ENCODE measurements at places on chromosomes 2 and 18.
A peak's percentile ranks its signal among the peaks of the same experiment; 100 is the strongest.

GRCh38 chr2:164903204-164903603, 52.1 kb downstream of the SLC38A11 start:
- peak; percentile 93 for DNase-seq

GRCh38 chr18:63197246-63197869, 122.2 kb downstream of the BCL2 start:
- DNase-seq = no peak

DNA sequence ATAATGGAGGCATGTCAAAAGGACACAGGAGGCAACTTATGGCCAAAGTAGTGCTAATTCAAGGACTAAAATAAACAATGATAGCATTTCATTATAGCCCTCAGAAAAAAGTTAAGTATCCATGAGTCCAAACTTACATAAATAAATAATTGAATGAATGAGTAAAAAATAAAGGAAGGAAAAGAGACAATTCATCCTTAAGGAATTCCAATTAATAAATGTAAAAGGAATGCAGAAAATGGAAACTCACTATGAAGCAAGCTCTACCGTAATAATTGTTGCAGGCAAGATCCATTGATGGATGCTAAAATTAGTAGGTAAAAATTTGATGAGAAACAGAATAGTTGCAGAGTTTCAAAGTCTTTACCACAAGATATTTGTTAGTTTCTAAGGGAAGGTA, 88.2 kb upstream of the RAPGEF4 start:
- DNase-seq = peak; percentile 27

DNA sequence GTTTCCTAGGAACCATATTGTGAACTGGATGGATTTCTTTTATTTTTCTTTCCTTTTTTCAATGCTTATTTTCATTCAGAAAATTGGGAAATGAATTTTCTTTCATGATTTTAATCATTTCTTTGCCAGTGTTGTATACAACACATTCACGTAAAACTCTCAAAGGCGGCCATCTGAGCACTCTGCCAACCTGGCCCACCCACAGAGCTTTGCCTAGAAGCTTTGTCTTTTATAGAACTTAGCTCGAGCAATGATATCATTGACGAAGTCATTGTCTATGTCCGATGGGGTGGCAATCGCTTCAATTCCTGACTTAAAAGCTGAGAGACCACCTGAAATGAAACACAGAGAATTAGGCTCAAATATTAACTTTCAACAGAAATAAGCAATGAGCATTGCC, 13.3 kb downstream of the LYG2 start:
- DNase-seq = no peak

DNA sequence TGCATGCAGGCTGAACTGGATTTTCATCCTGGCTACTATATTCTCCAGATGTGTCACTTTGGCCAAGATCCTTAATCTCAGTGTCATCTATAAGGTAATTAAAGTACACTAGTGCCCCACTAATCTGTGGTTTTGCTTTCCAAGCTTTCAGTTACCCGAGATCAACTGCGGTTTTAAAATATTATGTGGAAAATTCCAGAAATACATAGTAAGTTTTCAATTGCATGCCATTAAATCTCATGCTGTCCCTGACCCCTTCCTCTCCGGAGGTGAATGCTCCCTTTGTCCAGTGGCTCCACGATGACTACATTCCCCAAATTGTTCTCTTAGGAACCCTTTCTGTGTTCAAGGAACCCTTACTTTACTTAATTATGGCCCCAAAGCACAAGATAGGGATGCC, 5.3 kb upstream of the TYMS start:
- no peak for DNase-seq

DNA sequence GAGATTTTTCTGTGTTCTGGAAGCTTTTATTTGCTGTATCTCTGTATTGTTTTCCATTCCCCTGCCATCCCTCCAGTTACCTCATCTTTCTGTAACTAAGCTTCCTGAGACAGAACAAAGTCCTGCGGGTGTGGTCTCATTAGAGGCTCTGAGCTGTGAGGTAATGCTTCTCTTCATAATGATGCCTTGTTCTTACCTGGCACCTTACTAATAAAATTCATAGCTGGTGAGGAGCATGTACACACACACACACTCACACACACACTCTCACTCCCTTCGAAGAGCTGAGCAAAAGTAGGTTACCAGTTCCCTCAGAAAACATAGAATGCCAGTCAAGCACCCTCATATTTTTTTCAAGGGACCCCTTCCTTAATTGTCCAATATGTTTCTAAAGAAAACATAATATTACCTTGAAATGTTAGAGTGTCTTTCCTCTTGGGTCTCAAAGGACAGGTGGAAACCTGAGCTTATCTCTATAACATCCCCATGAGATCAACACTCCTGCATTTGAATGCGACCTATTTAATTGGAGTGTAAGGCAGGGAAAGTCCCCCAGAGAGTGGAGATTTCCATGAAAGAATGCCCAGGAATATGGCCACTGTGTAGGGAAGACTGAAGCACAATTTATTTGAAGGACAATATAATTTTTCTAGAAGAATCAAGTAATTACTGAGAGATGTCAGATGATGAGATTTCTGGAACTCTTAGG, 161.6 kb upstream of the NCK2 start:
- DNase-seq = no peak

DNA sequence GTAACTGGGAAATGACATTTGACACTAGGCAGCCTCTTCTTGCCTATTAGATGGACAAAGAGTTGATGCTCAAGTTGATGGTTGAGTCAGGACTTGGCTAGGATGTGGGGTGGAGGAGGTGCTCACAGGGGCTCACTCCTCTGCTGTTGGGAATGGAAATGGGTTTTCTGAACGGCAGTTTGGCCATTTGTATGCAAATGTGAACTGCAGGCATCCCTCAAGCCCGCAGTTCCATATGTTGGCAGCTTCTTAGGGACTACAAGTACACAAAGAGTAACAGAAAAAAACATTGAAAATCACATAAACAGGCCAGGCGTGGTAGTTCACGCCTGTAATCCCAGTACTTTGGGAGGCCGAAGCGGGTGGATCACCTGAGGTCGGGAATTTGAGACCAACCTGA, 80.8 kb downstream of the INPP5D start:
- no peak for DNase-seq

- no peak for DNase-seq
Measured at GRCh38 chr2:151150331-151151320, 111.0 kb downstream of the RBM43 start.

DNA sequence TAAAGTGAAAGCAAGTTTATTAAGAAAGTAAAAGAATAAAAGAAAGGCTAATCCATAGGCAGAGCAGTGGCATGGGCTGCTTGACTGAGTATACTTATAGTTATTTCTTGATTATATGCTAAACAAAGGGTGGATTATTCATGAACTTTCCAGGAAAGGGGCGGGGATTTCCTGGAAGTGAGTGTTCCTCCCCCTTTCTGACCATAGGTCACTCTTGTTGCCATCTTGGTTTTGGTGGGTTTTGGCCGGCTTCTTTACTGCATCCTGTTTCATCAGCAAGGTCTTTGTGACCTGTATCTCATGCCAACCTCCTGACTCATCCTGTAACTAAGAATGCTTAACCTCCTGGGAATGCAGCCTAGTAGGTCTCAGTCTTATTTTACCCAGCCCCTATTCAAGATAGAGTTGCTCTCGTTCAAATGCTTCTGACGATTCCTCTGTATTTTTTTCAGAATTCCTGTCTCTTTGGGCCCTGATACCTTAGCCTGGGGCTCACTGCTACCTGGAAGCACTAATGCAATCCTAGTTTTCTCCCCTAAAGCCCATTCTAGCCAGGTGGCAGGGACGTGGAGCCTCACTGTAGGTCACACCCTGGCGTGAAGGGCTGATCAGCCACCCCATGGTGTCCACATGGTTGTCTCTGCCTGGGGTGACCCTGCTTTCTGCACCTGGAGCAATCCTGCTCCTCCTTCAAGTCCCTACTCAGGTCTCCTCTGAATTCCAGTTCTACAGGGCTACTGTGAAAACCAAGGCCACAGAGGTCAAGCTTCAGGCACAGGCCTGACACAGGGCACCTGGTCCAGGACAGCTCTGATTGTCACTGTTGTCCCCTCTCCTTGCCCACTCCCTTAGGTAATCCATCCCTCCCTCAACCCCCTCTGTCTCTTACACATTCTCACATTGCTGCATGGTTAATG, 6.0 kb upstream of the SLC35F6 start:
- DNase-seq = peak; percentile 98

- no peak for DNase-seq
Measured at GRCh38 chr2:1866402-1867111, 122.2 kb upstream of the PXDN start.

DNA sequence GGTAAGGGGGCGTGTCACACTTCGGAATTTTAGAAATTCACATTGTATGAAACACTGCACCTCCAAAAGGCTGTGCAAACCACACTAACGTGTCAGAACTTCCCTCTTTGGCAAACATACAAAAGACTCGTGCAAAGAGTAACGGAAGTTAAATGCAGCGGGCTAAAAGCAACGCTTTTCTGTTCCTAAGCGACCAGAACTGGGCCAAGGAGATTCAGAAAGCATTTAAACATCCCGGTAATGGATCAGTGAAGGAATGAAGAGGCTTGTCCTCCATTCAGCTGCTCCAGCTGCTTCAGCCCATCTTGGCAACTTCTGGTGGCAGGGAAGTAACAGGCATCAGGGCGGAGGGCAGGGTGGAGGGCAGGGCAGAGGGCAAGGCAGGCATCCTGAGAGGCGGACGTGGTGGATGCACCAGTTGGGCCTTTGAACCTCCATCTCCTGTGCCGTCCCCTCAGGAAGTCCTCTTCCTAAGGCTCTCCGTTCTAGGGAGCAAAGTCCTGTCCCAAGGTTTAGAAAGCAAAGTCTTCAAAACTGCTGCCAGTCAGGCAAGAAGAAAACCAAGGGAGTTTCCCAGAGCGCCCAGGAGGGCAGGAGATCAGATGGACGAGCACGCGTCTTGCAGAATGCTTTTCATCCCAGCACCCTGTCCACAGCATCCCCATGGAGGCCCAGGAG, 230.7 kb downstream of the ZNF516 start:
- no peak for DNase-seq

- no peak for DNase-seq
Measured at GRCh38 chr2:58056192-58056916, 9.7 kb downstream of the VRK2 start.

- no peak for DNase-seq
Measured at GRCh38 chr2:63035660-63036059, 15.0 kb upstream of the OTX1 start.

GRCh38 chr2:229901819-229902218, 20.0 kb downstream of the TRIP12 start:
- DNase-seq = peak; percentile 65

- no peak for DNase-seq
Measured at GRCh38 chr2:1976728-1977416, 232.6 kb upstream of the PXDN start.

DNA sequence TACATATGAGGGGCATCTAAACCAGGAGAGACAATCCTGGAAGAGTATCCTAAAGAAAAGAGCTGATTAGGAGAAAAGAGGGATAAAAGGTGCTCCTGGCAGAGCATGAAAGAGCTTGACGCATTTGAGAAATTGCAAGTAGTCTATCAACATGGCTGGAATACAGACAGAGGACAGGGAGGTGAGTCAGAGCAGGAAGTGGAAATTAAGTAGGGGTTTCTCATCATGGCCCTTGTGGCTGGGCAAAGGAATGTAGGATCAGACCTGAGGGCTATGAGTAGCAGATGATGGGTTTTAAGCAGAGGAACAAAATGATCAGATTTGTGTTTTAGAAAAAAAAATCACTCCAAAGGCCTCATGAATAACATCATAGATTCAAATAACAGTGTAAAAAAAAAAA, 49.2 kb upstream of the UGP2 start:
- DNase-seq = peak; percentile 91

GRCh38 chr2:207040696-207041095, 101.4 kb downstream of the CPO start:
- DNase-seq = no peak

GRCh38 chr2:140473851-140474250, 1657.0 kb downstream of the LRP1B start:
- no peak for DNase-seq

DNA sequence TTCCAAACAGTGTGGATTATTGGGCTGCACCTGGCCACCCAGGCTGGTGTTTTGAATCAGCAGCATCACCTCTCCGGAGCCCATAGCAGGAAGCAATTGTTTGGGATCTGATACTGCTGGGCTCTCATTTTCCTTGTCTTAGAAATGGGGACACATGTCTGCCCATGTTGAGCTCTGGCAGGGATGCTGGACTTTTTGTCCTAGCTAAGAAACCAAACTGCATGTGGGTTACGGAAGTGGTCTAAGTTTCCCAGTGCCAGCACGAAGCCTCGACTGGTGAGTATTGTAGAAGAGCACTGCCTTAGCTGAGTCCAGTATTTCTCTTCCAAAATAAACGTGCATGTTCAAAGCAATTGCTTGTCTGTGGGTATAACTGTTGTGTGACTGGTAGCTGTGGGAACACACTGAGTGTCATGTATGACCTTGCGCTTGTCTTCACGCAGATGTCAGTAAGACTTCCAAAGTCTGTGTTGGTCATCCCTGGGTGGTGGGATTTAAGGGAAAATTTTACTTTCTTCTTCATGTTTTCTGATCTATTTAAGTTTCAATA, 43.6 kb downstream of the SH3RF3 start:
- DNase-seq = peak; percentile 51

- no peak for DNase-seq
Measured at GRCh38 chr2:174240097-174240496, 8.2 kb downstream of the OLA1 start.

GRCh38 chr2:119753041-119753929, 6.4 kb upstream of the PTPN4 start:
- peak; percentile 47 for DNase-seq

DNA sequence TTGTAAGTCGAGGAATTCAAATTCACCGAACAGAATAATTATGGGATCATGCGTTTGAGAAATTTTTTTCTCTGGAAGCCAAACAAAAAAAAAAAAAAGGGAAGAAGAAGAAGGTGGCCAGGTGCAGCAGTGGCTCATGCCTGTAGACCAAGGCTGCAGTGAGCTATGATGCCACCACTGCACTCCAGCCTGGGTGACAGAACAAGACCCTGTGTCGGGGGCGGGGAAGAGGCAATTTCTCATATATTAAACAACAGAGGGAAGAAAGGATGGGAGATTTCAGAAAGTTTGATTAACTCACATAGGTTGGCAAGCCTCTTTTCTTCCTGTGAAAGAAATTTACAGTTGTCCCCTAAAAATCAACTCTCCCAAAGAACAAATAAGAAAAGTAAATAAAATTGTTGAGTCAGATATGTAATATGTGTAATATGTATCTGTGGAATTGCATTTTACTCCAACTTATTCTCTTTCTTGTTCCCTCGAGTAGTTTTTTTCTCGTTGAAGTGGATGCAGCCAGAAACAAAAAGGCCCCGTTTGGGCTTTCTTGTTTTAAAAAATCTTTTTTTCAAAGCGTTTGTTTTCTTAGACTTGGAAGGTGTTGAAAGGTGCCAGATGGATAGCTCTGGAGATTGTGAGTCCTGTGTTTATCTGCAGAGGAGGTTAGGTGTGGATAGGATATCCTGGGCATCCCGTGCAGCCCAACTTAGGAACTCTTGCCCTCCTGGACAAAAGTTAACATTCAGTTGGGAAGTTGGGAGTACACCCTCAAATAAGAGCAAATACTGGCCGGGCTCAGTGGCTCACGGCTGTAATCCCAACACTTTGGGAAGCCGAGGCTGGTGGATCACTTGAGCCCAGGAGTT, 25.4 kb upstream of the FMNL2 start:
- no peak for DNase-seq

Data from amniotic epithelial cell (primary cell).